ENCODE measurements at places on chromosomes 3 and 15.

GRCh38 chr3:6097556-6097955, 763.4 kb upstream of the GRM7 start:
- DNase-seq = no peak

- DNase-seq = no peak
Measured at GRCh38 chr3:156725682-156726081, 51.3 kb downstream of the TIPARP start.

DNA sequence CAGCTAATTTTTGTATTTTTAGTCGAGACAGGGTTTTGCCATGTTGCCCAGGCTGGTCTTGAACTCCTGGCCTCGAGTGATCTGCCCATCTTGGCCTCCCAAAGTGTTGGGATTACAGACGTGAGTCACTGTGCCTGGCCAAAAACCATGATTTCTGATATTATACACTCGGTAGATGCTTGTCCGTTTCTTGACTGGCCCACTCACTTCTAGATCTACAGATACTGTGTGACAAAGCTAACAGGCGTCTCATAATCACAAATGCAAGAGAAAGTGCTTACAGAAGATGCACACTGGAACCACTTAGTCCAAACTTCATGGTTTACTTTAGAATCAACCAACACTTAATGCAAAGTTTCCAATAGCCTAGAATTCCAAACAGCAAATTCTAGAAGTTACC, 8.4 kb downstream of the PROK2 start:
- no peak for DNase-seq

- DNase-seq = no peak
Measured at GRCh38 chr3:97899331-97899730, 72.9 kb downstream of the RIOX2 start.

All from fibroblast of pulmonary artery (primary cell).